ENCODE measurements at places on chromosomes 11 and 22.

GRCh38 chr22:18975434-18976196, 39.5 kb upstream of the PRODH start:
- DNase-seq: no peak

DNA sequence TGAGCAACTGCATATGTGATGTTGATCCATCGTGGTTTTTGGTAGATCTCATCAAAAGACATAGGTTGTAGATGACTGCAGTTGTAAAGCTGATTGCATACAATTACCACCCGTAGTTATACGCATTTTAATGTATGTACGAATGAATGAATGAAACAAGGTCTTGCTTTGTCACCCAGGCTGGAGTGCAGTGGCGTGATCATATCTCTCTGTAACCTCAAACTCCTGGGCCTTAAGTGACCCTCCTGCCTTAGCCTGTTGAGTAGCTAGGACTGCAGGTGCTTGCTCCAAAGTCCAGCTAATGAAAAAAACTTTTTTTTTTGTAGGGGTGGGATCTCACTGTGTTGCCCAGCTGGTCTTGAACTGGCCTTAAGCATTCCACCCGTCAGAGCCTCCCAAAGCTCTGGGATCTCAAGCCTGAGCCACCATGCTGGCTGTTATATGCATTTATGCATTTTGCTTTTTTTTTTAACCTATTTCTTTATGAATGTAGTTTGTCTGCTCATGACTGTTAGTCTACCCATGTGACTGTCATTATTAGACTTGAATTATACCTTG, 53.5 kb downstream of the PPP6R3 start:
- no peak for DNase-seq

GRCh38 chr11:65438257-65439151, 15.9 kb downstream of the NEAT1 start:
- no peak for DNase-seq

GRCh38 chr11:70428701-70429427, 30.5 kb downstream of the CTTN start:
- no peak for DNase-seq

DNA sequence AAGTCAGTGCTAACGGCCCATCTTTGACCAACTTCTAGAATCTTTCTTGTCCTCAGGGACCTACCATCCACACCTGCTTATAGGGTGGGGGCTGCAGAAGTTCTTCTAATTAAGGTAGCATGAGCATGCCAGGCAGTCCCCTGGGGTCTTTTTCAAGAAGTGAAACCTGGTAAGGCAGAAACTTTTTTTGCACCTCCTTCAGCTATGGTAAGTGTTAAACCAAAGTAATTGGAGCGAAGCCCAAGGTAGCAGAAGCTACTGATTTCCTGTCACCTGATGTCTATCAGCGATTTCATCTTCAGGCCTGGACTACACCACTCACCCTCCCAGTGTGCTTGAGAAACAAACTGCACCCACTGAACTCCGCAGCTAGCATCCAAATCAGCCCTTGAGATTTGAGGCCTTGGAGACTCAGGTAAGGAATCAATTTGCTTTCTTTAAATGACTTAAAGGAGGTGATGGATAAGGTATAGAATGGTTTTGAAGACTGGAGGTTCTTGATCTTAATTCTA, at the start of gene MS4A1:
MS4A1 (plus strand) TSS at position 317 of the 512 bp plus-strand sequence. CDS start 6,528 bp downstream, outside the sequence.
- no peak for DNase-seq

Data from gastrocnemius medialis (tissue), 4 donors.